ENCODE measurements at places on chromosomes 5 and 9.
A peak's percentile ranks its signal among the peaks of the same experiment; 100 is the strongest.

DNA sequence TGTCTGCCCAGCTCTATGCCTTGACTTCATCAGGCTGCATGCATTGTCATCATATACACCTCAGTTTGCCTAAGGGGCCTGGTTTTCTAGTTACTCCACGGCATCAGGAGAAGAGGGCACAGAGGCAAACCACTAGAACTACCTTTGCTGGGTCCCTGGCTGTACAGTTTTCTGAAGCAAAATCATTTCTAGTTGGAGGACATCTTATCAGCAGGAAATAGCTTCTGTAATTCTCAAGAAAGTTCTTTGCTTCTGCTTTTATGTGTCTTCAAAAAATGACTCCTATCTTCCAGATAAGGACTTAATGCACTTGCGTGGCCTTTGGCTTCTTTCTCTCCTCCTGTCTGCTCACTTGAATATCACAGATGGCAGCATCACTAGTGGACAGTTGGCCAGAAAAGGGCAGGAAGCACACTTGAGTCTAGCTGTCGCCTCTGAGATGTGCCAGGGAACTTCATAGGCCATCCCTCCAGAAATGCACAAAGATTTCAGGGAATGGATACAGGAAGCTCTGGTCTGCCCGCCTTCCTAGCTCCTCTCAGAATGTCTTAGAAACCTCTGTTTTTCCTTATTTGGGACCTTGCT is 22.4 kb upstream of the LTC4S start:
- no peak for DNase-seq

DNA sequence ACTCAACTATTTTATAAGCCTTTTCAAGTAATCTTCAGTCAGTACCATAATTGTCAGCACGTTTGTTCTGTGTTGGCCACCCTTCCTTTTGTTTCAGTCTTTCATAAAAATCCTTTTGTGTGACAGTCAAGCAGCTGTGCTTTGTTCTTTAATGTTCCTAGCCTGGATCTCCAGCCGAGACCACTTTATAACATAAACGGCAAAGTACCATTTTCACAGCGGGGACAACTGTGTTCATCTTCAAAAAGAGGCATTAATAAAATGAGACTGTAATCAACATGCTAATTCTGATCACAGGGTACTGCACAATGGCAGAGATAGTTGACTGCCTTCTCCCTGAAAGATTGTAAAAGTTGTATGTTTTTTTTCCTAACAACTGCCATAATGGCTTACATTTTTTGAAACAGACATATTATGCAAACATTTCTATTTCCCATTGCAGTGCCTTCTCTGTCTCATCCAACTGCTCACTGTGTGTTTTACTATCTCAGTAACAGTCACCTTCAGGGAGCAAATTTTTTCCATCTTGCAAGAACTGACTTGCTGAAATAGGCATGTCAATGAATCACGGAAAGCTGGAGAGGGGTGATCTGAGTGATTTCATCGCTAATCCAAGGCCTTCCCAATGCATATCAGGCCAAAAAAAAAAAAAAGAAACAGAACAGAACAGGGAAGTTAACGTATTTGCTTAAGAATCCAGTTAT is 828.5 kb upstream of the DMAC1 start:
- no peak for DNase-seq

- DNase-seq: no peak
These were observed 107.3 kb upstream of the TBC1D2 start for GRCh38 chr9:98362624-98363252.

DNA sequence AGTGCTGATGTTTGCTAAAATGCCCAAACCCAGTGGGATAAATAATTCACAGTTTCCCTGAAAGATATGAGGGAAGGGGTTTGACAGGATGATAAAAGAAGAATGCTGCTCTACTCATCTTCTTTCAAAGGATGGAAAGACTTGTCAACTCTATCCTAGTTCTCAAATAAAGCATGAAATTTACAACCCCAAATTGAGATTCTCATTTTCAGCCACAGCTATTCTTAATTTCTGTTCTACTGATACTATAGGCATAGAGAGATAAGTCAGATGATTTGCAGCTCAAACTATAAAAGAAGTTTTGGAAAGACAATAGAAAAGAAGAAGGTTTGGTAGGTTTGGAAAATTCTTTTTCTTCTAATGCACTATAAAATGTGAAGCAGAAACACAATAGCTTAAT is 542.6 kb downstream of the CSNK1G3 start:
- no peak for DNase-seq

GRCh38 chr9:133728856-133729616 is 9.1 kb downstream of the SARDH start:
- no peak for DNase-seq

- DNase-seq: peak; percentile 83
These were observed 18.7 kb upstream of the RNF130 start for GRCh38 chr5:180090098-180090768.

- no peak for DNase-seq
These were observed 15.0 kb upstream of the SLC1A1 start for GRCh38 chr9:4475301-4475700.

DNA sequence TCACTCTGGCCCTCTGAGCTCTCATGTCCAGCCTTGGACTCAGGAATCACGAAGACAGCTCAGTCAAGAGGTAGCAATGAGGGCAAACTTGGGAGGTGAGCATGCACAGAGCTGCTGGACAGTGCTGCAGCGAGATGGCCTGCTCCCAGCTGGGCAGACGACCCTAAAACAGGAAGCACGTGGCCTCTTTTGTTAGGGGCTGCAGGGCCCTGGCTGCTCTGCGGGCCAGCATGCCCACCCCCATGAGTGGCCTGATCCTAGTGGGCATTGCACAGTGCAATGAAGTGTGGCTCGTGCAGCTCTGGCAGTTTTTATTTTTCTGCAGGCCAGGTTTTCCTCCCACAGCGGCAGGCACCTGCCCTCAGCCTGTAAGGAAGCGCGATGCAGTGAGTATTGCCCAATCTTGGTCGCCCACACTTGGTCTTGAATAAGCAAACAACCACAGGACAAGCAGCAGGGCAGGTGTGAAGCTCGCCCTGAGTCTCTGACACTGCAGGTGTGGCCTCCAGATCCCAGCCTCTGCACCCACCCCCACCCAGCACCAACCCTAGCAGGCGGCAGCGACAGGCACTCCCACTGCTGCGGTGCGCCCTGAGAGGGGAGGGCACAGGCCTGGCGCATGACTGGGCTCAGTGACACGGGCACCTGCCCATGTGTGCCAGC is 60.8 kb downstream of the SEMA4D start:
- DNase-seq: peak; percentile 67

DNA sequence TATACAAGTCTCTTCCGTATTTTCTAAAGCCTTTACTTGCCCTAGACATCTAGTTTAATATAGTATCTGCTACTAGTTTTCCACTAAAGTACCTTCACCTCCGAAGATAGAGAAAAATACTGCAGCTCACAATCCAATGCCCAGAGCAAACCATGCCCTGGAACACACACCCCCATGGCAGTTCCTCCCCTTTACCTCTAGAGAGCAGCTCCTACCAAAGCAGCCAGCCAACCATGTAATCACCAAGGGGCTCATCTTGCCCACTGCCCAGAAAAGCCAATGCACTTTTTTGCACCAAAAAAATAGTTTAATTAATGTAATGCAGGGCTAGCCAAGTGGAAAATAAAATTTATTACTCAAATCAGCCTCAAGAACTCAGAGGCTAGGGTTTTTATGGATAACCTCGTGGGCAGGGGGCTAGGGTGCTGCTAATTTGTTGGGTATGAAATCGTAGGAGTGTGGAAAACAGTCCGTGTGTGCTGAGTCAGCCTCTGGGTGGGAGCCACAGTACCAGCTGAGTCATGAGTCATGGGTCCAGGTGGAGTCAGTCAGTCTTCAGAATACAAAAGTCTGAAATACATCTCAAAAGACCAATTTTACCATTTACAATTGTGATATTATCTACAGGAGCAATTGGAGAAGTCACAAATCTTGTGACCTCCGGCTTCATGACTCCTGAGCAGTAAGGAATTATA is 120.1 kb upstream of the ACO1 start:
- DNase-seq: no peak

GRCh38 chr5:72189146-72189545 is 81.9 kb downstream of the MAP1B start:
- no peak for DNase-seq

GRCh38 chr5:172530878-172531703 is 76.8 kb upstream of the SH3PXD2B start:
- no peak for DNase-seq

- no peak for DNase-seq
These were observed 23.4 kb downstream of the CDK20 start for GRCh38 chr9:87950765-87951488.

GRCh38 chr9:125690679-125691078 is 16.3 kb downstream of the MAPKAP1 start:
- no peak for DNase-seq

DNA sequence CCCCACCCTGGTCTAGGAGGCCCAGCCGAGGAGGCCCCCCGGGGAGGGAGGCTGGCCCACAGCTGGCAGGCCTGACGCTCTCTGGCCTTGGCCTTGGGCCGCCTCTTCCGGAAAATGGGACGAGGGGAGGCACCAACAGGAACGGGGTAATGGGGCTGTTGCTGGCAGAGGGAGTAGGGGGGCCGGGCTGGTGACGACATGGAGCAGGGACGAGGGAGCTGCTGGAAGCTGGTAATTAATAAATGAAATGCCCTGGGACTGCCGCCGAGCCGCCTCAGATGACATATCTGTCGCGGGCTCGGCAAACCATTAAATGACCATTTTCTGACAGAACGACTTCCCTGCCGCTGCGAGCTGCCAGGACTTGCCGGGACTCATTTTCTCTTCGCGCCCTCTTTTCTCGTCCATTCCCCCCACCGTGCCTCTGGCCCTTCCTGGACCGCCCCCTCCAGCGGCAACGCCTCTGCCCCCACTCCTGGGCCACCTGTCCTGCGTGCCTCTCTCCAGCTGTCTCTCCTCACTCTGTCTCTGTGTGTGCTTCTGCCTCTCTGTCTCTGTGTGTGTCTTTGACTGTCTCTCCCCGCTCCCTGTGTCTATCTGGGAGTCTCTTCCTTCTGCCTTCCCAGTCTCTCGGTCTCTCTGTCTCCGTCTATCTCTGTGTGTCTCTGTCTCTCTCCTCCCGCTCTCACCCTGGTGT is 215.7 kb downstream of the PAX5 start:
- DNase-seq: no peak

- no peak for DNase-seq
These were observed 116.0 kb downstream of the ARHGAP26 start for GRCh38 chr5:142886211-142886610.

- DNase-seq: no peak
These were observed 51.2 kb upstream of the TRIM32 start for GRCh38 chr9:116635908-116636307.

- no peak for DNase-seq
These were observed 399.0 kb upstream of the BRINP1 start for GRCh38 chr9:119768266-119768665.

DNA sequence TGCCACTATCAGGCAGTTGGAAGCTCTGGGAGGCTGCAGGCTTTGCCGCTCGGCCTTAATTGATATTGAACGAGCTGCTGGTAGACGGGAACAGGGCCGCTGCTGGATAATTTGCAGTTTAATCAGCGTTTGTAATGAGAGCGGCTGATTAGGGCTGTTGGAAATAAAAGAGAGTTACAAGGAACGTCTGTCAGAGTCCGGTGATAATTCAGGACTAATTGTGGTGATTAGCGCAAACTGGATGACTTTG is 68.2 kb upstream of the TBCA start:
- DNase-seq: no peak

All from CD8-positive, alpha-beta memory T cell (primary cell).